GM19239 (cell line): ENCODE measurements at places on chromosomes 5 and 9.

- no peak for DNase-seq
These were observed 409.7 kb upstream of the PIK3R1 start for GRCh38 chr5:67805666-67806348.

DNA sequence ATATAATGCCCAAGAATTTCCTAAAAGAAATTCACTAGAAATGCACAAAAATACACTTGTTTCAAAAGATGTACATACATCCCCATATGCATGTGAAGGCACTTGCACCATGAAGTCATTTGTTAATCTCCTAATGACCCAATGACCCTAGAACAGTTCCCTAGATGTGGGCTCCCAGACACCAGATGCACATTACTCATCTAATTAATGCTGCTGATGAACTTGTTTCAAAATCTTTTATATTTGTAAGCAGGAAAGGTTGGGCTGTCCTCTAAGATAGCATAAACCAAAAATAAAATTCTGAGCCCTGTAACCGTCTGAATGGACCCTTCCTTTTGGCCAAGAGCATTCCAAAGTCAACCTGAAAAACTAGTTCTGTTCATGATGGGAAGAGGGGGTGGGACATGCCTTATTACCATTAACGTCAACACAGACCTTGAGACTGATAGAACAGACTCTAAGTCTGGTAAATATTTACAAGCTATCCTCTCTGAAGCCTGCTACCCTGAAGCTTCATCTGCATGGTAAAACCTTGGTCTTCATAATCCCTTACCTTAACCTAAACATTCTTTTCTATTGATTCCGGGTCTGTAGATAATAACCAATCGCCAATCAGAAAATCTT lies 91.0 kb upstream of the DAPK1 start:
- no peak for DNase-seq

DNA sequence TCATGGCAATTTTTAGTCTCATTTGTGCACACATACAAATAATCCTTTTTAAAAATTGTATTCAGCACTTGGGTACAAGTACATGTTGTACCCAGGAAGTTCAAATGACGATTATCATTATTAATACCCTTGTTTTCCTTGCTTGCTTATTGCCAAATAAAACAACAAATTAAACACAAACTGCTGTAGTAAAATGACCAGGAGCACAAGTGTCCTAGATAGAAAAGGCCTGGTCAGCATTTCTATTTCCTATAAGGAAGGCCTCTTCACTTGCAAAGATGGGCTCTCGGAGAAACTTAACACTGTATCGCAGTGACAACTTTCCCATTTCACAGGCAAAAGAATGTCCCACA lies 34.7 kb upstream of the PLPP1 start:
- no peak for DNase-seq

DNA sequence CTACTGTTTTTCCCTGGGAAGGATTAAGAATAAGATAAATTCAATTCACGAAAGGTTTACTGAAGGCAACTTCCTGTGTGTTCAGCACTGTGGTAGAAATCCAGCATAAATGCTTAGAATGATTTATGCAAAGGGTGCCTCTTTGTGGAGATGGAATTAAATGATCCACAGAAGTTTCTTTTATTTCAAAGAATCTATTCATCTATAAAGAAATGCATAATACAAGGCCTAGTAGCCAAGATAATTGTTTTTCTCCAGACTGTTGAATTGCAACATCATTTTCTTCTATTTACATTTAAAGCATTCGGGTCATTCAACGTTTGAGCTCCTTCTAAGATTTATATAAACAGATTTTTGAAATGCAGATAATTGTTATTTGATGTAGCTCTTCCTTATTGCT lies 138.8 kb upstream of the NFIL3 start:
- DNase-seq, result no peak

GRCh38 chr9:129726322-129727160 lies 26.3 kb downstream of the PTGES start:
- DNase-seq, result peak; percentile 77

DNA sequence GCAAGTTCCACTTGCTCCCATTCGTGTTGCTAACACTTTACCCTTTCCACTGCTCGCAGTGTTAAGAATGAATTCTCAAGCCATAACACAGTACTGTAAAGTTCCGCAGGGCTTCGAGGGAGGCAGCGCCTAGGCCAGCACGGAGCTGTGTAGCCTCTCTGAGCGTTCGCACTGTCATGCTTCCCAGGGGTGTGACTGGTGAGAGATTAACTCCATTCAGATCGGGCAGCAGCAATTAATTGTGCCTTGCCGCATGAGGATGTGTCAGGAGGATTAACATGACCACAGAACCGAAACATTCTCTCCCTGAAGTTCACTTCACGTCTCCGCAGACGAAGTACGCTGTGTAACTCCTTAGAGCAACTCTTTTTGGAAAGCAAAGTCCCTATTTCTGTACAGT lies 23.2 kb downstream of the ZBTB34 start:
- no peak for DNase-seq

DNA sequence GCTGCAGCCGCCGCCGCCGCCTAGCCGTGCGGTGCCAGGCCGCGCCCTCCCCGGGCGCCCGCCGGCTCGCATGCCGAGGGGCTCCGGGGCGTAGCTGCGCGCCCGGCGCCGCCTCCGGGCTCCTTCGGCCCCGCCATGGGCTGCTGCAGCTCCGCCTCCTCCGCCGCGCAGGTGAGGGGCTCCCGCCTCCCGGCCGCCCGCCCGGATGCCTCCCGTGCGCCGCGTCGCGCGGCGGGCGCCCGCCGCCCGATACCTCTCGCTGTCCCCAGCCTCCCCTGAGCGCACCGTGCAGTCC lies 230 bp downstream of the SLC44A1 start:
- peak; percentile 42 for DNase-seq

- DNase-seq, result no peak
These were observed 8.0 kb downstream of the TAF1L start for GRCh38 chr9:32627394-32627954.

- no peak for DNase-seq
These were observed 15.6 kb upstream of the DIRAS2 start for GRCh38 chr9:90658181-90658580.

GRCh38 chr5:17398431-17398830 lies 99.6 kb upstream of the TAF11L2 start:
- DNase-seq, result no peak
